ENCODE measurements at places on chromosomes 2 and 18. TPM values are rescaled to one million over a fixed set of nuclear protein-coding genes. Genes with fewer than 3 reads are reported as not detected.

GRCh38 chr2:64654063-64654811, 524 bp upstream of the SERTAD2 start:
- H3K4me3 ChIP-seq, result peak overlapping the region; percentile 90
- H3K36me3 ChIP-seq, result no peaks in the 10 kb centered on the region
- H3K27ac ChIP-seq, result peak overlapping the region; percentile 100
- H3K4me1 ChIP-seq, result peaks cover 46% of the 10 kb centered on the region
- H3K27me3 ChIP-seq, result no peaks in the 10 kb centered on the region

DNA sequence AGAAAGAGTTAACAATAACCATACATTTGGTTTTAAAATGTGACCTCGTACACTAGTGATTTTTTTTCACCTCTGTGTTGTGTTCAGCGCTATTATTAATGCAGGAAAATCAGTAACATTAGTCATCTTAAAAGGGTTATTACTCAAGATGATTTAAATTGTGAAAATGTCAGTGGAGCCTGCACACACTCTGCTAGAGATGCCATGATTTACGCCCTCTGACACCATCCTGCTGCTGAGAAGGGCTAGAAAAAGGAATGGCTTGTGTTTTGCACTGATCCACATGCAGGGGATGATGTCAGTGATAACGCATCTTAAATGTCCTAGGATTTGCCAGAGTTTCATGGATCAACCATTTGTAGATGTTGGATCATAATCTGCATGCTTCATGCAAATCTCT, 121.3 kb upstream of the BOD1L2 start:
- no peak overlapping the region for H3K4me3 ChIP-seq
- no peak overlapping the region for H3K27ac ChIP-seq
- no peak for DNase-seq
- H3K36me3 ChIP-seq, result no peaks in the 10 kb centered on the region

- no peak overlapping the region for H3K4me3 ChIP-seq
- no peaks in the 10 kb centered on the region for H3K27me3 ChIP-seq
- H3K36me3 ChIP-seq, result no peaks in the 10 kb centered on the region
- H3K4me1 ChIP-seq, result peaks cover 30% of the 10 kb centered on the region
- peak; percentile 60 for DNase-seq
Observed at GRCh38 chr18:10140461-10141282, 226.9 kb downstream of the VAPA start.

GRCh38 chr2:239181903-239182581, 218.8 kb downstream of the HDAC4 start:
- H3K27ac ChIP-seq, result no peak overlapping the region
- H3K4me3 ChIP-seq, result no peak overlapping the region
- H3K36me3 ChIP-seq, result peaks cover 7% of the 10 kb centered on the region
- no peaks in the 10 kb centered on the region for H3K4me1 ChIP-seq
- peak; percentile 17 for DNase-seq

The SERPINB5 gene
- not detected for total RNA-seq

The CNGA3 gene
- total RNA-seq, result not detected

DNA sequence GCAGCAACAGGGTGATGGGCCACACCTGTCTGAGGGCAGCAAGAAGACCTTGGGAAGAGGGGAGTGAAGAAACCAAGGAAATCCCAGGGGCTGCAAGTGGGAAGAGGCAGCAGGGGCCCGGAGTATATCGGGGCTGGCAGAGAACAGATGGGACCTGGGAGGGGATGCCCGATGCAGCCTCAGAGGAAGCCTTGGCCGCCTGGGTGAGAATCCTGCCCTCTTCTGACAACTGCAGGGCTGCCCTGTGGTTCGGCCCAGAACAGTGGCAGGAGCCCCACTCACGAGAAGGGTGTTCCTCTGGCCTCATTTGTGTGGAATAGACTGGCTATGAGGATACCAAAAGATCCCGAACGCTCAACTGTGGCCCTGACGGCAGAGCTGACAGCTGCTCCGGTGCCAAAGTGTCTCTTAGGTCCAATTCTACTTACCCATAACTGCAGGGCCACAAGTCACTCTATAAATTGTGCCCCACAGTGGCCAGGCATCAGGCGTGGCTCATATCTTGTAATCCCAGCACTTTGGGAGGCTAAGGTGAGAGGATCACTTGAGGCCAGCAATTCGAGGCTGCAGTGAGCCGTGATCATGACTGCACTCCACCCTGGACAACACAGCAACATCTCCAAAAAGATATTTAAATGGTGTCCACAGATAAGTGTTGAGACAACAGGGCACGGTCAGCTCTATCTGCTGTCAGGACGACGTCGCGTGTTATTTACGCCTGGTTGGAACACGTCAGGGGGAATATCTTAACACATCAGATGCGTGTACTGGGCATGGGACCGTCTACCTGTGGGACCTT, 23.6 kb upstream of the ID2 start:
- H3K4me1 ChIP-seq, result no peaks in the 10 kb centered on the region
- no peak for DNase-seq
- H3K36me3 ChIP-seq, result no peaks in the 10 kb centered on the region
- H3K4me3 ChIP-seq, result no peak overlapping the region
- H3K27me3 ChIP-seq, result no peaks in the 10 kb centered on the region
- H3K27ac ChIP-seq, result no peak overlapping the region

The ALPI gene
- not detected for total RNA-seq

The BOLA3 gene
- total RNA-seq, result 24.7 TPM

DNA sequence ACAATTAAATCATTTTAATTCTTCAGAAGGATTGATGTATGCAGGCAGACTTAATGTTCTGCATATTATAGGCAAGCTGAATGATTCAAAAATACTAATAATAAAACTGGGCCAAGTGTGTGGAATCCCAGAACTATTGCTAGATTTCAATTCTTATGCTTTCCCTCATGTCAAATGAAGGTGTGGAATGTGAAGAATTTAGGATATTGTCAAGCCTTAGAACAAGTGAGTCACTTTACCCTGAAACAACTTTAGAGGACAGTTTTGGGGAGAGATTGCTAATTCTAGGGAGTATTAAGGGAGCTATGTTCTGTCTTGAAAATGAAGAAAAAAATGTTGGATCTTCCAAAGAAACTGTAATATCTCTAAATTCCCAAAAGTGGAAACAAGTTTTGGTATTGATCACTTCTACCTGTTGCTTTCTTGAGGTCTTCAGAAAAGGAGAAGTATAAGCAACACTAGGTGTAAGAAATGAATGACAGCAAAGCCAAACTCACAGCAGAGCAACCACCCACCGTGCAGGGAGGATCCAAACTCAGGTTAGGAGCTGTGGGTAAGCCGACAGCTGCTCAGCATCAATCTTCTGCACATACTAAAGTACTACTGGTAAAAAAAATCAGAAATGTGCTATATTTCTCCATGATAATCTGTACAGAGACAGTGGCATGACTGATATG, 818.1 kb downstream of the SLC4A3 start:
- H3K27ac ChIP-seq, result no peak overlapping the region
- no peaks in the 10 kb centered on the region for H3K27me3 ChIP-seq

The MREG gene
- total RNA-seq, result 22.6 TPM
